ENCODE measurements at places on chromosomes 6 and 20.

DNA sequence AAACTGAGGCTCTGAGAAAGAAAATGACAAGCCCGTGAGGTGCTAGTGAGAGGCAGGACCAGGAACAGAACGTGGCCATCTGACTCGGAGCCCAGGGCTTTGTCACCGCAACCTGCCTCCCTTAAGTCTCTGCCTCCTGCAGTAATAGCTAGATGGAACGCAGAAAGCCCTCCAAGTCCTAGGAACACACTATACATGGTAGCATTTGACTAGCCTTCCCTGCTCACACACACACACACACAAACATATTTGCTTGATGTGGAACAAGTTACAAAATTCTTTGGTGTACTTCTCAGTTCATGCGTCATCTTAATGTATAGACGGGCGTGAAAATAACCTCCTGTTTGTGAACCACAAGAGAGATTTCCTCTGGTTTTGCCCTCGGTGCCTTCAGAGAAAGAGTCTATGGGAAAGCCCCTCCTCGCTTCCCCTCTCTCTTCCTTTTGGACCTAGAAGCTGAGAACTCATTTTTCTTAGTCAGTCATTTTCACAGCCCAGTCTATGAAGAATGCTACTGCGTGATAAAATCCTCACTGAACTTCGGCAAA is 38.8 kb downstream of the C6orf52 start:
- DNase-seq: no peak

- DNase-seq: no peak
Observed at GRCh38 chr6:46583081-46583480, 69.5 kb downstream of the CYP39A1 start.

DNA sequence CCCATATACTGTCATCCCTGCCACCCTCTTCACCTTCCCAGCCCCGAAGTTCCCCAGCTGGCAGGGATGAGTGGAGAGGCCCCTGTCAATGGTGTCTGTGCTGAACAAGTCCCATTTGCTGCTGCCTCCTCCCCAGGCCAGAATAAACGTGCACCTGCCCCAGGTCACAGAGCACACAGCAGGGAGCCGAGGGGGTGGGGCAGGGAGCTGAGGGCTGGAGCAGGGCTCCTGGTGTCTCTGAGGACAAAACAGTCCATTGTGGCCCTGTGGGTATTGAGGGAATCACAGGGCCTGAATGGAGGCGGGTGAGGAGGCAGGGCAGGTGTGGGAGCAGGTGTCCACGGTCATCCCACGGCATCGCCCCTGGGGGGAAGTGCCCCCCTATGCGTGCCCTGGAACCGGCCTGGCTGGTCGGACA is 55.8 kb downstream of the SNAI1 start:
- no peak for DNase-seq

DNA sequence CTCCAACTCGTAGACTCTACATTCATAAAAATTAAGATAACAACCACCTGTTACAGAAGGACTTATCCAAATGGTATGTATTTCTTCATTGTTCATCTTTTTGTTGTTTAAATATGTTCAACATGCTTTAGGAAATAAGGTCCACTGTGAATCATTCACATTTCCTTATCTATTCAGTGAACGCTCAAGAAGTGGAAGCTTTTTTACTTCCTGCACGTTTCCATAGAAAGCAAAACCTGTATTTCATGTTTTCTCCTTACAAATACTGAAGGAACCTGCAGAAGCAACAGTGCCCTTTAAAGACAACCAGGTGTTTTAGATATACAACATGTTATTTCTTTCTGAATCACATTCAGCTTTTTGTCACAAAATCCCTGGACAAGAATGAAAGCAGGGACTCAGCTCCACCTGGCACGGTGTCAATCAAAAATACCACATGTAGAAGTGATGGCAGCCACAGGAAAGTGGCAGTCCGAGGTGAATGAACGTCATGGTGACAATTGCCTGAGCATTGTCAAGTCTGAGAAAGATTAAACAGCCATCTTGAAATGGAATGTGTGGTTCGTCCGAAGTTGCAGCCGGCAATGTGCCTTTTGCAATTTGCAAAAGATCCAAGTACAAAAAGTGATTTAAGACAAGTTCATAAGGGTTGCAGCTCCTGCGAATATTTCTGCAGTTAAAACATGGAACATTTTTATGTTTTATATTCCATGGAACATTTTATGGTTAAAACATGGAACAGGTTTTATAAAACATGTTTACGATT is 66.7 kb upstream of the RIPOR2 start:
- DNase-seq: peak; percentile 39

- no peak for DNase-seq
Observed at GRCh38 chr6:51768087-51768486, 319.3 kb downstream of the PKHD1 start.

DNA sequence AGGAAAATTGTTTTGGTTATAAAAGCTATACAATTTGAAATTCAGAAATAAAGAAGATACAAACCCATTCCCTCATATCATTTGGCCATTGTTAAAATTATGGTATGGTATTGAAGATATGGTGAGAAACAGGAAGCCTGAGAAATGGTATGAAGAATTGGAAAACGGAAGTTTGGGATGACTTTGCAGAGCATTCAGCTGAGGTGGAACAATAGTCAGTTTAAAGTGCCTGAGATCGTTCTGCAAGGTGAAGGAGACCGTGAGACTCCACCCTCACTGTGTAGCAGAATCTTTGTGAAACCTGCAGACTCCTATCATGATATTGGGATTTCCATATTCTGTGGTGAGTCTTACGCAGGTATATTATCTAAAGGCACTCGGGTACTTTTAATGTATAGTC is 97.3 kb downstream of the ADGRB3 start:
- DNase-seq: no peak

- DNase-seq: no peak
Observed at GRCh38 chr20:47781632-47782031, 3.6 kb downstream of the SULF2 start.

- no peak for DNase-seq
Observed at GRCh38 chr20:20931024-20931423, 175.1 kb downstream of the LINC00237 start.

DNA sequence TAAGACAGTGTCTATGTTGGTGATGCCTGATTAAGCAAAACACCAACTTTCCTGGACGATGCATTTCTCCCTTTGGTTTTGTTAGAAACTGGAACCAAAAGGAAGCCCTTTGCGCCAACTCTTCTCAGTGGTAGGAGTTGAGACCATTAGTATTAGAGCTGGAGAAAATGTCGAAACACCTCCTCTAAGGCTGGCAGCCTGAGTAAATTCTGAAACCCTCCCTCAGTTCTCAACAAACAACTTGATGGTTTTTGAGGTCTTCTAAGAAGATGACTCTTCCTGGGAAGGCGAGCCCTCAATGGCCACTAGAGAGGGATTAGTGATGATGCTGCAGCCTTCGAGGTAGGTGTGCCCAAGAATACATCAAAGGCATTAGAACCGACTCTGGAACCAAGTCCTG is 78.4 kb upstream of the CCN6 start:
- DNase-seq: no peak

- no peak for DNase-seq
Observed at GRCh38 chr20:19887556-19888268, 129.4 kb upstream of the NAA20 start.

GRCh38 chr20:37543828-37544227 is 16.2 kb upstream of the BLCAP start:
- DNase-seq: peak; percentile 65

GRCh38 chr6:155646443-155646842 is 190.8 kb upstream of the NOX3 start:
- peak; percentile 58 for DNase-seq

GRCh38 chr20:33188421-33188820 is 20.5 kb downstream of the BPIFA2 start:
- no peak for DNase-seq

DNA sequence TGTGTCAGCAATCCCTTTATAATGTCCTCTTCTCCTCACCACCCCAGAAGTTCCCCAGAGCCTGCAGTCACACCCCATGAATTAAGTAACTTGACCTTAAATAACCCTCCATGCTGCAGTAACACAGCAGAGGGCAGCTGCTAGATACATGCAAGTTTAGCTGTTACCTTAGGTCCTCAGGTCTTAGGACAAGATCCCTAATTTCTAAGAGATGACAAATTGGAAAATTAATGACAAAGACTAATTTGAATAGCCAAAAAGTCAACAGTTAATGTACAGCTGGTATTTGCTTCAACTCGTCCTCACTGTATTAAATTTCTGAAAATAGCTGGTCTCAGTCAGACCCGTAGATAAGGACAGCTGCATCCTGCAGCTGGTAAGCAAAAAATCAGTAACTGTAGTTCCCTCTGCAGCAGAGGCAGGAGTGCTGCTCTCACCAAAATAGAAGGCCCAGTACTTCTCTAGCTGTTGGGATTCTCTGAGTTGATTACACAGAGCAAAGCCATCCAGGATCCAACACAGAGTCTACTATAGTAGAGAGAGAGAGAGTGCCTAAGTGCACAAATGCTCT is 62.4 kb downstream of the TNFRSF21 start:
- peak; percentile 31 for DNase-seq

GRCh38 chr20:63091901-63092659 is 85.3 kb upstream of the BHLHE23 start:
- no peak for DNase-seq

GRCh38 chr6:45724511-45724910 is 291.1 kb downstream of the CLIC5 start:
- peak; percentile 86 for DNase-seq

DNA sequence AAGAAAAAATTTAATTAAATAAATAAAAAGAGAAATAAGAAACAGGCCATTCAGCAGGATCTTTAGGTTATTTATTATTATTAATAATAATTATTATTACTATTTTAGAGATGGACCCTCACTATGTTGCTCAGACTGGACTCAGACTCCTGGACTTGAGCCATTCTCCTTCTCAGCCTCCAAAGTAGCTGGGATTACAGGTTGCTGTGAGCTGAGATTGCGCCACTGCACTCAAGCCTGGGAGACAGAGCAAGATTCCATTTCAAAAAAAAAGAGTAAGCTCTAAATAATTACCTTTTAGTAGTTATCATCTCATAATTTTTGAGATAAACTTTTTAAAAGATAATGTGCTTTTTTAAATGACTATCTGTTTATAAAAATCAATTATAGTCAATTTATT is 1102.8 kb upstream of the GJE1 start:
- peak; percentile 16 for DNase-seq

DNA sequence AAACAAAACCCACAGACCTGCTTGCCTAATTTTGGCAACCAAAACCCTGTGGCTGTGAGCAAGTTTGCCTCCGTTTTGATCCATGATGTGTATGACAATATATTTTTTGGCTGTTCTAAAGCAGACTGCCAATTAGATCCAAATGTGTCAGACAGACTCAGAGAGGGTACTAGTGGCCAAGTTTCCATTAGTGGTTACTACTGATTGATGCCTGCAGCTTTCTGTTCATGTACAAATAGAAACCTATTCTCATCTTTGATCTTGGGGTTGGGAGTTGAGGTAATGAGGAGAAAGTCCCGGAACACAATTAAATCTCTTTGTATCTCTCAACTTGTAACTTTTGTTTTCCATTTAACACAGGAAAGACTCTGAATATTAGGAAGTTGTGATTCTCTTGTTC is 100.9 kb downstream of the RNF144B start:
- no peak for DNase-seq

GRCh38 chr6:63477422-63478040 is 94.7 kb upstream of the LOC128125822 start:
- no peak for DNase-seq

- DNase-seq: no peak
Observed at GRCh38 chr6:38177882-38178583, 358.5 kb downstream of the ZFAND3 start.

DNA sequence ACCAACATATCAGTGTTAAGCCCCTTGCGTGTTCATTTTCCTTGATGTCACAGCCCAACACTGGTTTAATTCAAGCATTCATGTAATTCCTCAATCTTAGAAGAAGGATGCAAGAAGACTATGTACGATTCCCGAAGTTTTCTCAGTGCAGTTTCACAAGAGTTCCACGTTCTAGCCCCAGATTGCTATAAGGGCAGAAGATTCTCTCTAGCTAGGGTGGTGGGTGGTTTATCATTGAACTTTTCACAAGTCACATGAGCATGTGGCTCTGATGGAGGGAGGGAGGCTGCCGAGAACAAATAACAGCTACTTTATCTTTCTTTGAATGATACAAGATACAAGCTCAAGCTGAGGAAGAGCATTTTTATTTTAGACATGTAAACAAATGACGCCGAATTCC is 71.9 kb upstream of the NHSL1 start:
- DNase-seq: no peak

GRCh38 chr6:122702841-122703240 is 76.7 kb upstream of the FABP7 start:
- DNase-seq: peak; percentile 15

DNA sequence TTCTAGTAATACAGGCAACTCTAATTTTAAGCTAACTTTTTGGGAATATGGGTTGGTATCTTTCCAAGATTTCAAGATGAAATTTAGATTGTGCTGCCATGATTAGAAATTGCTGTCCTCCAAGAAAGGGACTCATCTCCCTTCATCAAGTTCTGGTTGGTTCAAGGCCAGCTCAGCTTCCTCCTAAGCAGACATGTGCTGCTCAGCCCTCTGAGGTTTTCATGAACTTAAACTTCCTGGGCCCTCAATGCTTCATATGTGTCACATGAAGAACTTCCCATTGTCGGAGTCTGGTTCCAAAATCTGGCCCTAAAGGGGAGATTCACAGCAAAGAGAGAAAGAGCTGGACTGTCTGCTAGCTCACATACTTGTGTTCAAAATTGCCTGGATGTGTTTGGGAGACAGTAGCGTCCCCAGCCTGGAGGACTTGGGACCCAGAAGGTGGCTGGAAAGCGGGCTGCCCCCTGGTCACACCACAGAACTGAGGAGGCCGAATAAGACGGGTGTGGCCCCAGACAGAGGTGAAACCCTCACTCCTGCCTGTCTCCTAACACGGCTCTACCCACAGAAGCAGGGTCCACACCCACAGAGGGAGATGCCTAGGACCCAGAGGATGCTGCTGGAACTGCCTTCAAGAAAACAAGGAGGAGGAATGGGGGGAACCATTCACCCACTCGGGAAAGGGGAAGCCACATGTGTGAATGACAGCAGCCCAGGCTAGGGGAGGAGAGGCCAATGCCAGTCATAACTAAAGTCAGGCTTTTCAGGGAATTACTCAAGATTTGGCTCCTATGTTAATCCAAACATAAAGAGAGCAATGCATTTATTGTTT is 54.3 kb upstream of the GPR31 start:
- no peak for DNase-seq

- DNase-seq: no peak
Observed at GRCh38 chr6:170253910-170254269, 37.0 kb downstream of the DLL1 start.

- DNase-seq: no peak
Observed at GRCh38 chr6:15947923-15948322, 181.0 kb upstream of the MYLIP start.

GRCh38 chr6:34731393-34732060 is 25.8 kb upstream of the SNRPC start:
- no peak for DNase-seq

- DNase-seq: no peak
Observed at GRCh38 chr6:28856620-28857005, 67.2 kb downstream of the TRIM27 start.

Measured in fibroblast of pulmonary artery (primary cell).